ENCODE measurements at places on chromosomes 2 and 18. TPM values are rescaled to one million over a fixed set of nuclear protein-coding genes. Genes with fewer than 3 reads are reported as not detected.

The ACTR1B gene
- total RNA-seq, result 92.1 TPM

The APOB gene
- total RNA-seq, result not detected

The ATOH8 gene
- not detected for total RNA-seq

The CRYGC gene
- total RNA-seq, result not detected

The PLCL1 gene
- total RNA-seq, result 0.23 TPM

Data from activated CD8-positive, alpha-beta memory T cell treated with anti-CD3 and anti-CD28 coated beads for 36 hours (primary cell).